ENCODE measurements at places on chromosomes 1 and 21.

- DNase-seq = no peak
These were observed 15.2 kb upstream of the CLSTN1 start for GRCh38 chr1:9838946-9839345.

GRCh38 chr21:38817371-38818324 lies 11.9 kb downstream of the ETS2 start:
- DNase-seq = peak; percentile 87

GRCh38 chr1:82830690-82831380 lies 1030.1 kb downstream of the ADGRL2 start:
- no peak for DNase-seq

- DNase-seq = peak; percentile 66
These were observed 5.1 kb downstream of the TNFRSF8 start for GRCh38 chr1:12067900-12068821.

- no peak for DNase-seq
These were observed 71.8 kb downstream of the CLSTN1 start for GRCh38 chr1:9751971-9752370.

DNA sequence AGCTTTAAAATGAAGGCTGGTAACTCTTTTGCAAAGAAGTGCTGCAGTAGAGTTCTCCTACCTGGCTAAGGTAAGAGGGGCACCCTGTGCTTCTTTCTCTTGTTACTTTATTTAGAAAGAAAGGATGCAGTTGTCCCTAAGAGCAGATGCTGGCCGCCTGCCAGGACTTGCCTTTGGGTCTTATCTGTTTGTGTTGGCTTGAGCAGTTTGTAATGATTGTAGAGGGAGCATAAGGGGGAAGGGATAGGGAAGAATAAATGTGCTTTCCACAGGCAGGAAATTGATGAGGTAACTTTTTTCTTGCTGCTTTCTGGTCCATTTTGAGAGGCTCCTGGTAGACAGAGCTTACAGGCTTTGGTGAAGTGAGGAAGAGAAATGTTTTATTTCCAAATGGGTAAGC lies 229.6 kb downstream of the HHAT start:
- peak; percentile 45 for DNase-seq

GRCh38 chr21:26826801-26827200 lies 18.4 kb downstream of the ADAMTS1 start:
- DNase-seq = no peak

DNA sequence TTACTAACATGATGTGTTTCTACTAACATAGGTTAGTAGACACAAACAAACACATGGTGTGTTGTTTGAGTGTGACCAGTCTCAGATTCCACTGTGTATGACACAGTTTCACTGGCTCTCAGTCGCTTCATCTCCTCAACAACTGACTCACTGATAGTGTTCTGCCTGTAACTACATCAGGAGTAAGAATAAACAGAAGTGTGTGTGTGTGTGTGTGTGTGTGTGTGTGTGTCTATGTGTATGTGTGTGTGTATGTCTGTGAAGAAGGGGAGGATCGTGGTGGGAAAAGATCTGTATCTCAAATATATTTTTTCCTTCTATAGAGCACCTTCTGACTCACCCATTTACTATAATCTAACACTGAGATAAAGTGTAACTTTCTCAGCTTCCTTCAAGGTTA lies 391.0 kb downstream of the PTPRC start:
- peak; percentile 87 for DNase-seq

GRCh38 chr1:24928689-24929397 lies 1.2 kb downstream of the RUNX3 start:
- no peak for DNase-seq

DNA sequence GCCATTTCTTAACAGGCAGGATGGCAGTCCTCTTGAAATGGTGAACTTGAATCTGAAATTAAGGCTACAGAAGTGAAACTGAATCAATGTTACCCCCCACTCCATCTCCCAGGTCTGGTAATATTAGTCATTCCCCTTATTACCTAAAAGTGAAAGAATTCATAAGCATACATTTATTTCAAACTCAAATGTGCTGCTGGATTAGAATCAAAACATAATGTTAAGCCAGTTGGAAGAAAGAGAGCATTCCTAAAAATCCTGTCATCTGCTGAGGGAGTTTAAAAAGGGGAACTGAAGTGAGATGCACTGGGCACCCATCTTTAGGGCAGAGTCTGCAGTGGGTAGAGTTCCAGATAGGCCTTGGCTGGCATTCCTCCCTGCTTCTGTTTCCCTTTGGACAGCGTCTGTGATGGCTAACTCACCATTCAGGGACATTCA lies 17.4 kb downstream of the KIAA0319L start:
- DNase-seq = no peak

DNA sequence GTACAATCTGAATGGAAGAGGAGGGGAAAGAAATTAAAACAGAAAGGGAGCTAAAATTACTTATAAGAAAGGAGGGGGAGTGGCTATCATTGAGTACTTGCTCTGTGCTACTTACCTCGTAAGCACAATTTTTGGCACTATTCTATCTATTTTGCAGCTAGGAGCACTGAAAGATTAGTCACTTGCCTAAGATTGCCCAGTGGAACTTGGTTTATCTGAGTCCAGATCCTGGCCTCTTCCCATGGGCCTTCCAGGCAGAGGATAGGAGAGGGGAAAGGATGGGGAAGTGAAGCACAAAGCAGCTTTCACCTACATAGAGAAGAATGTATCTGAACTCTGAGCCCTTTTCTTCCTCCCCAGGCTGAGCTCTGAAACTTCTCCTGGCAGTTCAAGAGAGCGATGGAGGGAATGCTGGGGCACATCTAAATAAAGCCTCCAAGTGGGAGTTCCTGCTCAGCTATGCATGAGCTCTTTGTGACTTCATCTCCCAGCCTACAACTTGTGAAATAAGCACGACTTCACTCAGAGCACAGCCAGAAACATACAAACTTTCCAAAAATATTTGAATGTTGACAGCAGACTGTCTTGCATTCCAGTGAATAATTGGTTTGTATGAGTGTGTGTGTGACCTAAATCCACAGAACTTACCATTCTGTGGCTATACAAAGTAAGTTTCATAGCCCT lies 29.4 kb downstream of the HMGB4 start:
- no peak for DNase-seq

DNA sequence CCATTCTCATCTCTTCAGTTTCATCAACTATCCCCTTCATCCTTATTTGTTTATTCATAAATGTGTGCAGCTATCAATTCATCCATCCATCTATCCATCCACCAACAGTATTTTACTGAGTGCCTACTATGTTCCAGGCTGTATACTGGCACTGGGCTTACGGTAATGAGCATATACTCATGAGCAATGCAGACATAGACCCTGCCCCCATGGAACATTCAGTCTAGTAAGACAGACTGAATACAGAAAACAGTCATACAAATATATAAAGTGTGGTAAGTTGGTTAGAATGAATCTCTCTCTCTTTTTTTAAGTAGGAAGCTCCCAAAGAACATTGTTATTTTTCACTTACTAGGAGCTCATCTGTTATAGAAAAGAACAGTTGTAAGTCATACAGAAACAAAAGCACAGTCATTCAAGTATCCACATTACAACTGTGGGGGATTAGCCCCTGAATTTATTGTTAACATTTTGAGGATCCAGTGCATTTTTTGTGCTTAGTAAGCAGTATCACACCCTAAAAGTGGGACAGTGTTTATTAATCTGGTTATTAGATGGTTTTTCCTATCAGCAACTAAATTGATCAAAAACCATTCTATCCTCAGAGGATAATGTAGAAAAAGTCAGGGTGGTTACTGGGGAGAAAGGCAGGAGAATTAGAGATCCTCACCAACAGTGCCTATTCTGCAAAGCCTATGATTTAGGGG lies 3.6 kb downstream of the SLC16A4 start:
- no peak for DNase-seq

GRCh38 chr1:98314601-98315000 lies 346.9 kb upstream of the SNX7 start:
- DNase-seq = no peak

DNA sequence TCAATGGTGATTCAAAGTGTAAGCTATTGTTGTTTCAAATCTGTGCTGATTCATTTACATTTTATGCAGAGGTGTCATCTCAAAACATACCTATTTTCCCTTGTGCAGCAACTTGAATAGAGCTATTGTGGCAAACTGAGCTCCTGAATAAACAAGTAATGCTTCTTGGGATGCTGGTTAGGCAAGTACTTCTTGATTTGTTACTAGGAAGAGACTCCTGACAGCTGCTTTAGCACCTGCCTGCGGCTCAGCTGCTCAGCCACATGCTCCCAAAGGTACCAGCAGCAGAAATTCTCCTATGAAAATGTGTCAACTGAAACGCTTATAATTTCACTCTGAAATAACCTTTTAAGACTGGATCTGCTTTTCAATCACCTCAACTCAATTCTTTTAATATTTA lies 352.3 kb downstream of the RYR2 start:
- DNase-seq = no peak

DNA sequence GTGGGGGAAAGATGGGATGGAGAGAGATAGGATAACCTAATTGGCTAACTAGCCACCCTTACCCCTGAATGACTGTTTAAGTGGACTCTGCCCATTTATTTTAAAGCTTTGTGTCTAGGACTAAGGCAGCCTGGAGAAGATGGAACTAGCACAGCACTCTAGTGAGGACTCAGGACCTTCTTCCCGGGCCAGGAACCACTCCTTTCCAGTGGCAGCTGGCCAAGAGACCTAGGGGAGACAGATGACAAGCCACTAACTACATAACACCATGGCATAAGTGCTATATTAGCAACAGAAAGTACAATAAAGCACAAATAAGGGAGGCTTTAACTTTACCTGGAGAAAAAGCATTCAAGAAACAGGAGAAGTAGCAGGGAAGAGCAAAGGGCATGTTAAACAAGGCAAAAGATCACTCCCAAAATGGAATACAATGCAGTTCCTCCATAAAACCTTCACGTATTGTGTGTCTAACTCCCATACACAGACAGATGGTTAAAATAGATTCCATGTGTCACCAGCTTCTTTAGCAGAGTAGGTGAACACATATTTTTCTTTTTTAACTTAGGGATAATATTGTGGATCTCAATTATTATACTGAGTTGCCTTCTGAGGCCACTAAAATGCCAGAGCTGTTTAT lies 20.6 kb downstream of the CLCA1 start:
- DNase-seq = no peak

- DNase-seq = peak; percentile 78
These were observed 149.6 kb downstream of the DISC1 start for GRCh38 chr1:231776010-231776756.

DNA sequence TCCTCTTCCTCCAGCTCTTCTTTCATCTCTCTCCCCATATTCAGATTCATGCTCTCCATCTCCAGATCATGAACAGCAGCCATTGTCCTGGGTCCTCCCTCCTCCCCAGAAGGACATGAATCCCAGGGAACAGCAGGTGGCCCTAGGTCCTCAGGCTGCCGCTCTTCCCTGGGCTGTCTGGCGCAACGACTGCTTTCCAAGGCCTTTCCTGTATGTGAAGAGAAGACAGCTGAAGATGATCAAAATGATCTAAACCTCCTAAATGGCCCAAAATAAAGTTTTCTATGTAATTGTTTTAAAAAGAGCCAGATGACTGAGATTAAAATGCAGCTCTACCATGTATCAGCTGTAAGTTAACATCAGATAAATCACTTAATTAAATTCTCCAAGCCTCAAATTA lies 22.5 kb downstream of the RHBDL2 start:
- DNase-seq = no peak

GRCh38 chr1:169326261-169326955 lies 41.2 kb downstream of the NME7 start:
- no peak for DNase-seq

GRCh38 chr1:223225481-223225880 lies 82.4 kb upstream of the TLR5 start:
- DNase-seq = no peak

GRCh38 chr1:100441651-100442050 lies 89.3 kb downstream of the CDC14A start:
- no peak for DNase-seq
